NCI-H187 treated with DMSO at 0.1 percent for 48 hours (cell line): ENCODE measurements at places on chromosomes 1 and 21.

- no peak for DNase-seq
Observed at GRCh38 chr21:42062236-42063022, 8.7 kb upstream of the UMODL1 start.

DNA sequence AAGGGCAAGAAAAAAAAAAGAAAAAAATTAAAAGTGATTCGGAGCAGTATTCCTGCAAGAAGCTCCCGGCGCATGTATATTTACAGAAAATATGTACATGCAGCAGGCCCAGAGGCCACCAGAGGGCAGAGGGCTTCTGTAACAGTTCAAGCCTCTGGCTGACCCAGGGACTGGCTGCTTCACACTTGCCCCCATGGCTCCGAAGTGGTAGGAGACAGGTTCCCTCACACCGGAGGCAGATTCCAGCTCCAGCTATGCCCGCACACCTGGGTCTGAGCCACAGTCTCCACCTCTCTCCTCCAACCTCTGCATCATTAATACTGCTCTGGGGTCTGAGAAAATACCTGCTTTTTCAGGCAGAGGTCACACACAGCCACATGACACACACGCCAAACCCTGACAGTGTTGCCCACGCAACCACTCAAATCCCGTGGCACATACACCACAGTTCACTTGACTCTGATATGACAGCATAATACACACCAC lies 2.2 kb upstream of the ARHGAP30 start:
- DNase-seq = no peak

GRCh38 chr21:45642122-45642813 lies 1.3 kb upstream of the PCBP3 start:
- DNase-seq = no peak

DNA sequence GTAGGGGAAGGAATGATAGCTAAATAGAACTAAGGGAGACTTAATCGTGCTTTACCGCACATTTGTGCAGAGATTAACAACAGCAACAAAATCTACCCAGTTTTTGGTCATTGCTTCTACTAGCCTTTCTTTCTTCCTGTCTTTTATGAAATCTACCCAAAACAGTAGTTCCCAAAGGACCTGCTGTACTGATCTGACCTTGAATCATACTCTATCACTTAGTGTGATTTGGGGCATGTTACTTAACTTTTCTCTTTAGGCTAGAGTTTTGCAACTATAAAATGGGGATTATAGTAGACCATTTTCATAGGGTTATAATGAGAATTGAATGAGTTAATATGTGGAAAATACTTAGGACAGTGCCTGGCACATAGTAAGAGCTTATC lies 30.5 kb upstream of the MACF1 start:
- no peak for DNase-seq

- no peak for DNase-seq
Observed at GRCh38 chr1:117902944-117903343, 26.5 kb downstream of the GDAP2 start.

DNA sequence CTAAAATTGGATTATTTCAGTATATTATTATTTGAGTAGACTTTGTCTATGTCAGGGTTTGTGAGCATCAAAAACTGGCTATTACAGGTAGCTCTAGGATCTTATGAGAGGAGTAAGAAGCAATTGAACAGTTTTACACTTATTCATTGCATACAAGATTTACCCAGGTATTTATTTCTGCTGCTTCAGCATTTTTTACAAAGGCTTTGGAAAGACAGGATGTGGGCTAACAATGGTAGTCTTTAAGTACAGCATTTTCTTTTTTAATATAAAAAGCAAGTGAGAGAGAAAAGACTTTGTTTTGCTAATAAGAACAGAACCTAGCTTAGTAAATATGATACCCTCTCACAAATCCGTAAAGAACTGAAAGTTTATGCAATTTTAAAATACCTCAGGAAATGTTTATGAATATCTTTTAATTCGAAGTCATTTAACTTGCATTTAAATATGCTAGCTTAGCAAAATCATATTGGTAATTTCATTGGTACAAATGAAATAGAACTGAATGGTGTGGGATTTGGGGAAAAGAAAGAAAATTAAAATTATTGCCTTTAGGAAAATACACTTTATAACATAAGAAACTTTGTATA lies 32.1 kb upstream of the RGS18 start:
- DNase-seq = no peak

DNA sequence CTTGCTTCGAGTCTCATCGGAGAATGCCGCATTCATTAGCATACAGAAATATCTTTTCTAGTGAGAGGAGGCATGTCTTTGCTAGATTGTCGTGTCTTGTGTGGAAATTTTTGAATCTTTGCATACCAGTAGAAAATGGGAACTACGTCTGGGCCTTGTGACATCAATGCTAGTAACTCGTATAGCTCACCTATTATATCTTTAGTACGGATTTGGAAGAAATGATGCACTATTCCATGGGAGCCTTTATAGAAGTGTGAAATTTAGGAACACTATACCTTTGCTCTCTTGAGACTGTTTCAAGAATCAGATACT lies 835 bp downstream of the UHMK1 start:
- no peak for DNase-seq

DNA sequence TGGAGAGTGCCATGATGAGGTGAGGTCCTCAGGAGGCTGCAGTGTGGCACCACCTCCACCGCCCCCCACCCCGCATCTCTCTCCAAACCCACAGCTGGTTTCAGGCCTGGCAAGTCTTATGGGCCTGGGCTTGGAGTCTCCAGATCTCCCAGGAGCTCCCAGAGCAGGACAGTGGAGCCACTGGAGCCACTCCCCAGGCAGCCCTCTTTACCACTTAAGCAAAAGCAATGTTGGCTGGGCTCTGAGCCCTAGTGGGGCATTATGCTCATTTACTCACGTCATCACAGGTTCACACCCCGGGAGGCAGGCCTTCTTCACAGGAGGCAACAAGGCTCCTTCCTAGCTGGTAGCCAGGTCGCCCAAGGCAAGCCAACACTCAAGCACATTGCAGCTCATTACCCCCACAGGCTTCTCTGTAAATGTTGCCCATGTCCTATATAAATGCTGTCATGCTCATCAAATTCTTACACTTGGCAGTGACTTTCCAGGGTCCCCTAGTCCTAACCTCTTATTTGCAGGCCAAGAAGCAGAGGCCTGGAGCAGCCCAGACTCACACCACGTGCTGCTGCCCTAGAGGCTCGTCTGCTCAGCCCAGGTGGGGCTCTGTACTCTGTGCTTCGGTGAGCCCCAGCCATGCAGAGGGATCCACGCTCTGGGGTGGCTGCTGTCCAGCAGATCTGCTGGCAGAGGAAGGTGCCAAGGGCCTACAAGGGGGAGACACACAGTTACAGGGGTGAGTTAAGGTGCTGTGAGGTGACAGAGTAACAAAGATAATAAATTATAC lies 459.3 kb downstream of the MATN1 start:
- no peak for DNase-seq

GRCh38 chr1:64766429-64766828 lies 21.6 kb downstream of the RAVER2 start:
- no peak for DNase-seq

- DNase-seq = no peak
Observed at GRCh38 chr1:184061396-184062003, 10.0 kb downstream of the TSEN15 start.

- no peak for DNase-seq
Observed at GRCh38 chr1:86356247-86356646, 39.9 kb downstream of the ODF2L start.

DNA sequence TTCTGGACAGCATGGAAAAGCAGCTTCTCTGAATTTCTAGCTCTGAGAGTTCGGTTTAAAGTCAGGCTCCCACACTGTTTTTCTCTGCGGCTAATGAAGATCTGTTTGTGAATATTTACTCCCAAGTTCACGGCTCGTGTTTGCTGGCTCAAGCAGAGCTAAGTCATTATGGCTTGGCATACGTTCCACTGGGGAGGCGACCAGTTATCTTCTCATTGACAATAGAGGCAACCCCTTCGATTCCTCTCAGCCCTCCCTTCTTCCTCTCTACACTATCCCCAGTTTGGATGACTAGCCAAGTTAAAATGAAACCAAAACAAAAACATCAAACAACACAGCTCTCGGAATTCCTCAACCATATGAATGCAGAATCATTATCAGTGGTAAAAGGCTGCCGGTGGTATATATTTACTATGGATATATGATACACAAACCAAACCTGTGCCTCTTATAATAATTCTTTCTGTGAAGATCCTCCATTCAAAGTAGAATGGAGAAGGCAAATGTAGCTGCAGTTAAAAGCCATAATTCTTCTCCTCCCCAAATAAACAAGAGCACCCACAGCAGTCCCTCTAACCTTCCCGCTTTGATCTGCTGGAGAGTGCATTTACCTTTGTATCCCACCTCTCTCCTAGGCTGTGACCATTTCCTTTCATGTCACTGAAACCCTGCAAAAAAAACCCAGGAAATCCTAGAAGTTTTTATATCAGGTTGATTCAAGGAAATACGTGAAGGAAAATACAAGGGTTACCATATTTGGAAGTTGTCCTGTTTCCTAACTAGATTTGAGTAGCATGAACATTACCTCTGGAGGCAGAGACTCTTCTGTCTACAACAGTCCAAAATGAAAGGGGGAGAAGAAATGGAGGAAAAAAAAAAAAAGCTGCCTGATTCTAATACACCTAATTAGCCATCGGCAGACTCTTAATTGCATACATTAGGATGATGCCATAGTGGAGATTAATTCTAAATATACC lies 108.3 kb upstream of the USH2A start:
- no peak for DNase-seq

GRCh38 chr1:189868021-189868420 lies 609.6 kb downstream of the BRINP3 start:
- DNase-seq = no peak

- DNase-seq = no peak
Observed at GRCh38 chr1:194830387-194830786, 1644.0 kb upstream of the B3GALT2 start.

- no peak for DNase-seq
Observed at GRCh38 chr1:183761871-183762270, 43.0 kb upstream of the RGL1 start.

- no peak for DNase-seq
Observed at GRCh38 chr21:15000081-15000480, 64.7 kb downstream of the NRIP1 start.

DNA sequence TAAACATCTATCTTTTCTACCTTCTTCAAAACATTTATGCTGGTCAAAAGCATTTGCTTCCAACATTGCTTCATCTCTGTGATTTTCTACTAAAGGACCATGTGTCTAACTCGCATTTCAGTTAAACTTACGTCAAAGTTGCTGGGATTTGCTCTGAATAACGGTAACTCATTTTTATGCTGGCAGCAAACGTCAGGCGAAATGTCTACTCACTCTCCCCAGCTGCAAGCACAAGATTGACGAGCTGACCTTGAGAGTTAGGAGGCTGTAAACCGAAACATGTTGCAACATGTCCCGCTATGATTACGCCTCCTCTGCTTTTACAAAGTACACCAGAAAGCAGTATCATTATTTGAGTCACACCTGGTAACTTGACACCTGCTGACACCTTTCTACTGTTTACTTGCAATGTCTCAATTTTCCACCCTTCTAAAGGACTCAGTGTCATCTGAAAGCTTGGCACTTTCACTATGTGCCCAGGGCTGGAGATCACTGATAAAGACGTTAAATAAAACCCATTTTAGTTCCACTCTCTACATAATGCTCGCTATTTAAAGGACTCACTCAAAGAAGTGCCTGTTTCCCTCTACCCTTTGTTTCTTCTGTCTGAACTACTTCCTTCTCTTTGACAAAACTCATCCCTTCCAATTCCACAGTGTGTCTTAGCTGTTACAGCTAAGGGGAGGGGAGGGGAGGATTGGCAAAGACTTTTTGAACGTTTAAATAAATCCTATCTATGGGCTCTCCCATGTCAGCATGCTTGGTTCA lies 111.9 kb downstream of the PTPN14 start:
- DNase-seq = peak; percentile 71

DNA sequence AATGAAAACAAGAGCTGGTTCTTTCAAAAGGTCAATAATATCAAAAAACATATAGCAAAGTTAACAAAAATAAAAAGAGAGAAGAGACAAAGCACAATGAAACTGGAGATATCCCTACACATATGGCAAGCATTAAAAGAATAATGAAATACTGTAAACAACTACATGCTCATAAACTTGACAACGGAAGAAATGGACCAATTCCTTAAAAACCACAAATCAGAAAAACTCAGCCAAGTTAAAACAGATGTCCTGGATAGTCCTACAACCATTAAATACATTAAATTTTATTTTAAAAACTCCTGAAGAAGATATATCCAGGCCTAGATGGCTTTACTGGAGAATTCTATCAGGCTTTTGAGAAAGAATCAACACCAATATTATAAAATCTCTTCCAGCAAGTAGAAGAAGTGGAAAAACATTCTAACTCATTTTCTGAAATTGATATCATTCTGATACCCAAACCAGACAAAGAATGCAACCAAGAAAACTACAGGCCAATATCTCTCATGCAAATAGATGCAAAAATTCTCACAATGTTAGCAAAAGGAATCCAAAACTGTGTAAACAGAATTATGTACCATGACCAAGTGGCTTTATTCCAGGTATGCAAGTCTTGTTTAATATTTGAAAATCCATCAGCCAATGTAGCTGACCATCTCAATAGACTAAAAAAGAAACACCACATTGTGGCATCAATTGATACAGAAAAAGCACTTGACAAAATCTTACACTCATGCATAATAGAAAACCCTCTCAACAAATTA lies 56.1 kb upstream of the LRRC7 start:
- DNase-seq = no peak

GRCh38 chr1:170562646-170563338 lies 30.8 kb downstream of the GORAB start:
- DNase-seq = no peak

- no peak for DNase-seq
Observed at GRCh38 chr21:42236014-42236413, 17.1 kb downstream of the ABCG1 start.

DNA sequence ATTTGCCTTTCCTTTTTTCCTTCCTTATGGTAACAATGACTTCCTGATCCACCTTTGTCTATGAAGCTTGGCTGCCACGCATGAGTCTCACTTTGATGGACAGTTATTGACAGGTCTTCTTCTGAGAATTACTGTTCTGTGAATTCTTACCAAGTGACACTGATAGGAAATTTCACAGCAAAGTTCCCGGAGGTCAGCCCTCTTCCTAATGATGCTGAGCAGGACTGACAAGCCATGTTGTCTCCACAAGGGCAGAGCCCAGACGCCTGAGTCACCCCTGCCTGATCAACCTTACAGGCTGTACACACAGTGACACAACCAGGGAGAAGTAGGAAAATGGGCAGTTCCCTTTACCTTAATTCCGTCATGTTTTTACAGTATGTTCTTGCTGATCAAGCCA lies 44.2 kb downstream of the ZC3H11B start:
- no peak for DNase-seq

DNA sequence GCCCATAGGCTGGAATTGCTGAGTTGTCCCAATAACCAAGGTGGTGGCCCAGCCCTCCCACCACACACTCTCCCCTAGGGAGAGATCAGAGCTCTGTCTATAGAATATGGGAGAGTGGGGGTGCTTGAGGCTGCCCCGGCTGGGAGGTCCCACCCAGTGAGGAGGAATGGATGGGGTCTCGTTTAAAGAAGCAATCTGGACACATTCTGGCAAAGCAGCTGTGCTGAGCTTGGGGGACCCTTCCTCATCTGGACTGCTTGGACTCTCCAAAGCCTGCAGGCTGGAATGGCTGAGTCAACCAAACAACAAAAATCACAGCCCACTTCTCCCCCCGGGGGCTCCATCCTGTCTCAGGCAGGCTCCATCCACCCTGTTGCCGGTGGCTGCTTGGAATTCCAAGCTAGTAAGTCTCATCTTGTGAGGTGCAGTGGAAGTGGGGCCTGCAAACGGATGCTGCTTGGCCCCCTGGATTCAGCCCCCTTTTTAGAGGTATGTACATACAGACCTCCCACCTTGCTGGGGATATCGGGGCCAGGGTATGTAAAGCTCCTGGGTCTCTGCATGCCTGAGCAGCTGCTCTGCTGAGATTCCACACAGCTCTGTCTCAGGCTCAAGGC lies 67.1 kb upstream of the FAM78B start:
- no peak for DNase-seq

GRCh38 chr21:43289966-43290365 lies 121.2 kb downstream of the CRYAA start:
- no peak for DNase-seq
